ENCODE measurements at places on chromosomes 7 and 10.

GRCh38 chr7:47406801-47407129, 175.1 kb downstream of the TNS3 start:
- DNase-seq: no peak

DNA sequence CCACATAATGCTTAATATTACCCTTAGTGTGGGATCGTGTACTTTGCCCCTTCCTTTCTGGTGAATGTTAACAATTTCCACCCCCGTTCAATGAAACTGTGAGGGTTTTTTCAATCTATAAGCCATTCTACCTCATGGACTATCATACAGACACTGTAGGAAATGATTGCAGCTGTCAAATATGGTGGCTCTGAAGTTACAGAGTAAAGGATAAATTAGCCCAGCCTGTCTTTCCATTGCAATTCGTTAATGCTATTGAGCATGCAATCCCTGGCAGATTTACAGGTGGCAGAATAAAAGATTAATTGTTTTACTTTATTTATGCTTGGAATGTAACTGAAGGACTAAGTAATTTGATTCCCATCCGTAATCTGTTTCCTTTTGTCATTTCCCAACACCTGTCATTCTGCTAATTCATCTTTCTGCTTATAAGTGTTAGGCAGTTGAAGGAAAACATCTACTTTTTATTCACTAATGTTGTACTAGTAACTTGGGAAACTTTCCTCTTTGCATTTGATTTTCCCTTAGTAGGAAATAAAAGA, 1211.6 kb upstream of the LRRN3 start:
- no peak for DNase-seq

- DNase-seq: no peak
Observed at GRCh38 chr7:135673360-135673706, 11.0 kb downstream of the STMP1 start.

DNA sequence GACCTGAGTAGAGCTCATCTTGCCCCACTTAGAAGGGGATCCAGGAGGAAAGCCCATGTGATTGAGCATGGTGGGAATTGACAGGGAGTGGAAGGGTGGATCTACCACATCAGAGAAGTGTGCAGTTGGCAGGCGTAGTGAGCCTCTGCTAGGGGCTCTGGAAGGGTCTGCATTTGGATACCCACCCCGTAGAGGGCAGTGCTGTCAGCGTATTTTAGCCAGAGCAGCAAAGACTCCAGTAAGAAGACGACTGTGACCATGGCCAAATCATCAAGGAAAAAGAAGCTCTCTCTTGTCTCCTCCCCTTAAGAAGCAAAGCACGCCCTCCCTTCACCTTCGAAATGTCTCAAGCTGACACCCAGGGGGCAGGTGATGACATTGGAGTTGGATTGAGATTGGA, 68.8 kb upstream of the INHBA start:
- DNase-seq: no peak

- DNase-seq: no peak
Observed at GRCh38 chr10:82914655-82915136, 1039.7 kb downstream of the NRG3 start.

DNA sequence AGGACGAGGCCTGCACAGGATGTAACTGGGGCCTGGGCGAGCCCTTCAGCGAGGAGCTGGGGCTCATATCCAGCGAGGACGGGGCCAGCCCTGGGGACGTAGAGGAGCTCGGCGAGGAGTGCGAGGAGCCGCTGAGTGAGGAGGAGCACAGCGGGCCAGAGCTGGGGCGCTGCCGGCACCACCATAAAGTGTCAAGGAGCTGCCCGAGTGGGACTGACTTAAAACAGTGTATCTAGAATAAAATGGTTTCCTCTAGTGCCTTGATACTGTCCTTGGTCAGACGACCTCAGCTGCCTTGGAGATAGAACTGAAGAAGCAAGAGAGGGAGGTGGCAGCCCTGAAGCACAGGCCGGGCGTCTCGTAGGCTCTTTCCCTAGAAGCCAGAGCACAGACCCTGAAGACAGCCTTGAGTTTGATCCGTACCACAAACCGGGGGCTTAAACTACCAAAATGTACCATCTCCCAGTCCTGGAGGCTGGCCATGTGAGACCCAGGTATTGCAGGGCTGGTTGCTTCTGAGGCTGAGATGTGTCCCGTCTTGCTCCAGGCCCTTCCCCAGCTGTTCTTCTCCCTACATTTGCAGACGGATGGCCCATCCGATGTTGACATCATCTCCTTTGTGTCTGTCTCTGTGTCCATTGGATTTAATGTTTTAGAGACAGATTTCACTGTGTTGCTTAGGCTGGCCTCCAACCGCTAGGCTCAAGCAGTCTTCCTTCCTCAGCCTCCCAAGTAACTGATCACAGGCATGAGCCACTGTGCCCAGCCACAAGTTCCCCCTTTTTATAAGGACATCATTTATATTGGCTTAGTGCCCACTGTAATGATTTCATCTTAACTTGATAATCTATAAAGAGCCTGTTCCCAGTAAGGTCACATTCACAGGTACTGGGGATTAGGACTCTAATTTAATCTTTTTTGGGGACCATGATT, 35.8 kb downstream of the DNAJB6 start:
- DNase-seq: no peak

DNA sequence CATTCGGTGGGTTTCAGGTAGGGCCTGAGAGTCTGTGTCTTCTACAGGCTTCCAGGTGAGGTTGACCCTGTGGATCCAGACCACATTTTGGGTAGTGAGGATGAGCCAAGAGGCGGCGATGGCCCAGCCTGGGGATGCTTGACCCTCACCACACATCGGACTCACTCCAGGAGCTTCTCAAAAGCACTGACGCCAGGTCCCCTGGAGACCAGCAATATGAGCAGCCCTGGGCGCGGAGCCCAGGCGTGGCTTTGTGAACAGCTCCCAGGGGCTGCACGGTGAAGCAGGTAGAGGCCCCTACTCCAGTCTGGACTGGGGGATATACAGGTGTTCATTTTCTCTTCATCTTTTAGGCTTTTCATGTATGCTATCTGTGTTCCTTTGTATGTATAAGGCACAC, 139.7 kb upstream of the PCBD1 start:
- DNase-seq: no peak
